HAP-1 (cell line): ENCODE measurements at places on chromosomes 12 and 14.

DNA sequence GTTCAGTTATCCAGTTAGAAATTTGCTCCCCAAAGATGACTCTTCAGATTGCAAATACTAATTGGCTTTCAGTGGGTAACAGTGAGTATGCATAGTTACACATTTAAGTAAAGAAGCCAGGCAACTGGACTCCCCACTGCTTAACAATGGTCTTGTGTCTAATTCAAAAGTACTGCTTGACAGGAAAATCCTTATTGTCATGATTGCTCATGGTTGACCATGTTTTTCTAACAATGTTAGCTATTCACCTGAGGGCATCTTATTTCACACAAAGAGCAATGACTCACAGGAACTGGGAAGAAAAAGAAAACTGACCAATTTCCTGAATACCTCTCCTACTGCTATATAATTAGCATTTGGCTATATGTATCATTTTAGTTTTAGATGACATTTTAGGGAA, 33.7 kb upstream of the ALG10B start:
- no peak for DNase-seq

DNA sequence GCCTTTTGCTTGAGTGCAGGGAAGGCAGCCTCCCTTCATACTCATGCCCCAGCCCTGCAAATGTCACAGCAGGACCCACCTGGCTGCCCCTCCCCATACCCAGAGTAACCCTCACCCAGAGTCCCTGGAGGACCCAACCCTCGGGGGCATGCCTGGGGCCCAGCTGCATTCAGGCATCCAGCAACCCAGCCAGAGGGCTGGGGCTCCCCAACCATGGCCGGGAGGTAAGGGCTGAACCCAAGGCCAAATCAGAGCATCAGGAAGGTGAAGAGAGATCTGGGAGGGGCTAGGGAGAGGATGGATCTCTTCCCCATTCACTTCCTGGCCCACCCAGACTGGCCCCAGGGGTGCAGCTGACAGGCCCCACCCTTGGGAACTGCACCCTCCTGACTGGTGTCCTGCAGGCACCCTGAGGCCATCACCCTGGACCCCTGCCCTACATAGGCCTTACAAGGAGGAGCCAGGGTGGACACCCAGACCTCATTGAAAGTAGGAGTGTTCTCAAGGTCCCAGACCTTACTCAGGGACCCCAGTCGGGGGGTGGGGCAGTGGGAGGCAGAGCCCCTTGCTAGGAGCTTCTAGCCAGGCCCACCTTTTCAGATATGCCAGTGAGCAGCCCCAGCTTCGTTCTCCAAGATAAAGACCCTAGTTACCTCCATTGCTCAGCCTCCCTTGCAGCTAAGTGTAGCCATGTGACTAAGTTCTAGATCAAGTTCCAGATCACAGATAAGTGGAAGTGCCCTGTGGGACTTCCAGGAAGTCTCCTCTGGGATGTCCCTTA, 849 bp upstream of the PLD4 start:
- DNase-seq: no peak

- no peak for DNase-seq
Measured at GRCh38 chr12:104975587-104976343, 10.4 kb upstream of the NOPCHAP1 start.

GRCh38 chr12:117141097-117141898, 42.1 kb upstream of the TESC start:
- no peak for DNase-seq

DNA sequence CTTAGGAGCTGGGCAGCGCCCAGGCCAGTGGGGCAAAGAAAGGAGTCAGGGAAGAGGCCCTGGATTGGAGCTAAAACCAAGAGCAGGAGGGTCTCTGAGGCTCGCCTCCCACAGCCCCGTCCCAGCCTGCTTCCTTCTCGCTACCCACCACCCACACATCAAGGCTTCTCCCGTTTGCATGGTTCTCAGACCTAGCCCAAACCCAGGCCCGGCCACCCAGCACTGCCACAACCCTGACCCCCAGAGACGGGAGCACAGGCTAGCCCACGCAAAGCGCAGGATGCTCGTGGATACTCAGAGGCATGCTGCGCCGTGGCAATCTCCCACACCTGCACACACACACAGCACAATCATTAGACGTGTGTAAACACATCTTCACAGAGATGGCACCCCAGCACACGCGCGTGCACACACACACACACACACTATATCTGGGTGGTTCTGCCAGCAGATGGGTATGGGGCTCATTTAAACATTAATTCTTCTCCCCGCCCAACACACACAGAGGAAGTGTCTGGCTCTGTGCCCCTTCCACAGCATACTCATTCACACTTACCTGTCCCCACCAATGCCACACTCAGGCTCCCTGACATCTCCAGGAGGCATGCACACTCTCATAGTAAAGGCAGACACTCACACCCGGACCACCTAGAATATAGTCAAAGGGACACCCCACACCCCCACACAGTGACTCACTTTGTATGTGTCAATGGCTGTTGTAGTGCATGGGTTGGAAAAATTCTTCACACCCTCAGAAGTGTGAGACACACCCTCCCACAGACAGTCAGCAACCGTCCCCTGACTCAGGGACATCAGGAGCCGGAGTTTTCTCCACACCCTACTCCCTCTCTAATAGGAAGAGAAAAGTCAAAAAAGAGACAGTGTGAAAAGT, 1.1 kb downstream of the CARMIL3 start:
- DNase-seq: no peak

DNA sequence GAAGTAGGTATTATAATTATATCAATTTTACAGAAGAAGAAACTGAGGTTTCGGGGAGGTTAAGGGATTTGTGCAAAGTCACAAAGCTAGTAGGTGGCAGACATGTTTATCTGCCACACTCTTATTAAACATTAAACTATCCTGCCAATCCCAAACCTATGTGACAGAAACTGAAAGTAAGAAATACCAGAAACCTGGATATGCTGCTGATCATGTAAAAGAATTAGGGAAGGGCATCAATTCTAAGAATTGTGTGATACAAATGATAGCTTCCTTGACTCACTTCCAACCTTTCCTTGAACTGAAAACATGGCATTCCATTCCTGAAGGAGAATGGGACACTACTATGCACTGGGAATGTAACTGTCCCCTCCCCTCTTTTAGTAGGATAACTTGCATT, 16.9 kb downstream of the TAOK3 start:
- DNase-seq: no peak

DNA sequence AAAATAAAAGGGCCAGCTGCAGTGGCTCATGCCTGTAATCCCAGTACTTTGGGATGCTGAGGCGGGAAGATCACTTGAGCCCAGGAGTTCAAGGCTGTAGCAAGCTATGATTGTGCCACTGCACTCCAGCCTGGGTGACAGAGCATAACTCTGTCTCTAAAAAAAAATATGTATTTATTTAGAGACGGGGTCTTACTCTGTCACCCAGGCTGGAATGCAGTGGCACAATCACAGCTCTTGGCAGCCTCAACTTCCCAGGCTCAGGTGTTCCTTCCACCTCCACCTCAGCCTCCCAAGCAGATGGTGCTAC, 179.3 kb upstream of the ATF7IP start:
- no peak for DNase-seq

DNA sequence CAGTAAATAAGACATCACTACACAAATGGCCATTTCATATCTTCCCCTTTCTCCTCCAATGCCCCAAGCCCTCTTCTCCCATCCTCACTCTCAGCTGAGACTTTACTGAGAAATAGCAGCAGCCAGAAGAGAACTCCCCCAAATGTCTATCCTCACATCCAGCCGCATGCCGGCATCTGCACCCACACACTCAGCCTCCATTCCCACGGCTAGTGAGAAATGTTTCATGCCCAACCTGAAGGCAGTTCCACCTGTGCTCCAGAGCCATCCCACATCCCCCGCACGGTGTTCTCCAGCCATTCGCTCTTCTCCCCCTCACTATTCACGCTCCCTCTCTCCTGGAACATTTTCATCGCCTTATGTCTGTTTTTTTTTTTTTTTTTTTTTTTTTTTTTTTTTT, 208.7 kb upstream of the DIO3 start:
- no peak for DNase-seq

DNA sequence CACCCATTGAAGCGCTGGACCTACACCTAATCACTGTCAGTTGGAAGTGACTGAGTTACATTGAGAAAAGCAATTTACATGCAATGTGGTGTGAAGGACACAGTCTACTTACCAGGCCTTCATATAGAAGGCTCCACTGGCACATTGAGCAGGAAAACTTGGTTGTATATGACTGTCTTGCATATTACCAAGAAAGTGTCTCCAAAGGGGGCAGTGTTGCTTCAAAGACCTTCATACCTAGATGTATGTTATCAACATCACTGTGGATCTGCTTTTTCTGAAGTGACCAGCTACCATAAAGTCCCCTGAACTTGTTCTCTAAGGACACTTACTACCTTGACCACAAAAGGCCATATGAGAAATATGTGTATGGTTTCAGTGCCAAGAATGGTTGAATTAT, 64.1 kb downstream of the NELL2 start:
- DNase-seq: no peak

DNA sequence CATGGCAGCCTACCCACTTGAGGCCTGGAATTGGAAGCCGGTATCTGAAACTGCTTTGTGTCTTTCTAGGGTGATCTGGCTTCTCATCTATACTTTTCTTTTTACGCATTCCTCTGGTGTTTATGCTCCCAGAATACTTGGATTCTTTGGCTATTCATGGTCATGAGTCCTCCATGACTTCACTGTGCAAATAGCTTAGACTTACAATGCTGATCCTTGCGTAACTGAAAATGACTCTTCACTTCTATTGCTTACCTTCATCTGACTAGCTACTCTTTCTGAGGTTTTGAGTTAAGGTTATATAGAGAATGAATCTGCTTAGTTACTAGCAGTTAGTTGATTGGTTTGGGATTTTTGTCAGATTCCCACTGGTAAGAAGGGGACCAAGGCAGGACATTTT, 121.7 kb upstream of the NOVA1 start:
- DNase-seq: no peak

GRCh38 chr14:74514471-74514941, 20.9 kb downstream of the ISCA2 start:
- DNase-seq: no peak

DNA sequence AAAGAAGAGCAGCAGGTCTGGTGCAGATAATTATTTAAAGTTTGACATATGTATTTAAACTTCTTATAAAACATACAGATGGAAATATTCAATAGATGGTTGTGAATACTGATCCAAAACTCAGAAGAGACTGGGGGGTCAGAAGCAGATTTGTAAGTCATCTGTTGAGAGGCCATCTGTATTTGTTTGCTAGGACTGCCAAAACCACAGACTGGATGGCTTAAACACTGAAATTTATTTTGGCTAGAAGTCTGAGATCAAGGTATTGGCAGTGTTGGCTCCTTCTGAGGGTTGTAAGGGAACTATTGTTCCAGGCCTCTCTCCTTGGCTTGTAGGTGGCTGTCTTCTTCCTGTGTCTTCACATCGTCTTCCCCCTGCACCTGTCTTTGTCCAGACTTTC, 153.9 kb downstream of the LRRK2 start:
- DNase-seq: no peak

- DNase-seq: no peak
Measured at GRCh38 chr12:127731657-127732056, 535.3 kb upstream of the TMEM132C start.

GRCh38 chr12:111753144-111753881, 13.4 kb upstream of the ALDH2 start:
- peak; percentile 38 for DNase-seq

- DNase-seq: no peak
Measured at GRCh38 chr12:18908191-18908590, 170.3 kb downstream of the CAPZA3 start.
